ENCODE measurements at places on chromosomes 7 and 10.
A peak's percentile ranks its signal among the peaks of the same experiment; 100 is the strongest.

DNA sequence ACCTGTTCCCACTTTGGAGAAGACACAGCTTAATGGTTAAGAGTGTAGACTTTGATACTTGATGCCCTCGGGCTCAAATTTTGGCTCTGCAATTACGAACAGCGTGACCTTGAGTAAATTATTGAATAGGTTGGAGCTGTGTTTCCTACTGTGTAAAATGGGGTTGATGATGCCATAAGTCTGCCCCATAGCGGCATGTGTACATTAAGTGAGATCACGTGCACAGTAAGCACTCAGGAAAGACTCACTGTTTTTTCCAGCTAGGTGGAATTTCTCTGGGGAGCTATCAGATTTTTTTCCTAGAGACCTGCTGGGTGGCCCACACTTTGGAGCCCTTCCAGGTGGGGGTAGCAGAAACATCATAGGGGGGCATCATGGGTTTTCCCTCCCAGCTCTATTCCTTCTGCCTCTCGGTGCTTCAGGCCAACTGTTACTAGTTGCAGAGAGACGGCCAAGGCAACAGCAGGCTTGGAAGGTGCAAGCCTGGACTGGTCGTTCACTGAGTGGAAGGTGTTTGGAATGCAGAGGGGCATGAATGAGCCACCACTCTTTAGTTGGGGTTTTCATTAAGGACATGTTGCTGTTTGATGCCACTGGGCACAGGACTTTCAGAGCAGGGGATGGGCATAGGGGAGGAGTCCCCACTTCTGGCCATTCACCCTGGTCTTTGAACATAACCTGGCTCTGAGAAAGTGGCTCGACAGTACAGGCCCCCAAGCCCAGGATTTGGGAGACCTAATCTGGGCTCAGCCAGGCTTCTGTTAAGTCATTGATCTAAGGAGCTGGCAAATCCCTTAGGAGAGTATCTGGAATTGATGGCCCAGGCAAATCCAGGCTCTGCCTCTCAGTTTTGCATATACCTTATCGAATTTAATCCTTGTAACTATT, 64.0 kb downstream of the SYPL1 start:
- no peak for DNase-seq

DNA sequence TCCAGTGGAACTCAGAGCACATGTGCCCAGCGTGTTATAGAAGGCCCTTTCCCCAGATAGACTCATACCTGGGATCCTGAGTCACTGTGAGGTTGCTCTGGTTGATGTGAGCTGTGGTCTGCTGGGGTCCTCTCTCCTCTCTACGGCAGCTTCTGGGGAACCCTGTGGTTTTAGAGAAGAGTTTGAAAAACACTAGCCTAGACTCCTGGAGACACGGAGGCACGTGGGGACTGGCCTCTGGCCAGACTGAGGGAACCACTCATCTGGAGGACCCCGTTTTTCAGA, 10.3 kb downstream of the ZNF775 start:
- DNase-seq: no peak

GRCh38 chr10:14326581-14326980, 4.1 kb downstream of the FRMD4A start:
- DNase-seq: no peak

DNA sequence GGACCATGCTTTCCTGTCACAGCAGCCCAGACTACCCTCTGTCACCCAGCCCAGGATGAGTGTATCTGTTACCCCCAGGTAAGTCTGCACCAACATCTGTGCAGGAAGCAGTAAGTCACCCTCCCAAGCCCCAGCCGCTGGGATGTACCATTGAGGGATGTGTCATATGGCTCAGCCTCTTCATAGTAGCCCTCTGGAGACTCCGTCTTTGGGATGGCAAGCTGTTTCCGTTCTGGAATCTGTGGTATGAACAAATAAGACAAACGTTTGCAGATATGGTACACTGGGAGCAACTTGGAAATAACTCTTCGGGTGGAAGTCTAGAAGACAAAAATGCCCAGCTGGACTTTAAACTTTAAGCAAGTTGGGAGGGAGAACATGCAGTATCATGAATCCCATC, 81.3 kb downstream of the AFAP1L2 start:
- no peak for DNase-seq

GRCh38 chr10:373526-374309, 238.5 kb downstream of the ZMYND11 start:
- DNase-seq: no peak

GRCh38 chr10:43884501-43885105, 235.9 kb upstream of the ZNF32 start:
- no peak for DNase-seq

GRCh38 chr7:108415821-108416536, 40.3 kb downstream of the NRCAM start:
- no peak for DNase-seq

GRCh38 chr7:50632561-50633413, 67.6 kb upstream of the DDC start:
- DNase-seq: peak; percentile 33

DNA sequence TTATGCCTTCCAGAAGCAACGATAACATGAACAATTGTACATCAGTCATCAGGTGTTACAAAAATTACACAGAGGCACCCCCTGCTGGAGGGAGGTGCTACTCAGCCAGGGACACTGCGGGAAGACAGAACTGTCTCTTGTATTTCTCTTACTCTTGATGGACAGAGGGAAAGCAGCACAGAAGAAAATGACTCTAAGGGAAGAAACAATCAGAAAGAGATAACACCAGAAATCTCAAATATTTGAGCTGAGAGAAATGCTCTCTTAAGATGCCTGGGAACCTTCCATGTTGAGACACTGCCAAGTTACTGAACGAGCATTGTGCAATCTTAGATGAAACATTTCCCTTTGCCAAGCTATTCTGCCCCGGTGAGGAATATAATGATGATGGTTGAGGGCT, 227.6 kb upstream of the NPSR1 start:
- DNase-seq: no peak

DNA sequence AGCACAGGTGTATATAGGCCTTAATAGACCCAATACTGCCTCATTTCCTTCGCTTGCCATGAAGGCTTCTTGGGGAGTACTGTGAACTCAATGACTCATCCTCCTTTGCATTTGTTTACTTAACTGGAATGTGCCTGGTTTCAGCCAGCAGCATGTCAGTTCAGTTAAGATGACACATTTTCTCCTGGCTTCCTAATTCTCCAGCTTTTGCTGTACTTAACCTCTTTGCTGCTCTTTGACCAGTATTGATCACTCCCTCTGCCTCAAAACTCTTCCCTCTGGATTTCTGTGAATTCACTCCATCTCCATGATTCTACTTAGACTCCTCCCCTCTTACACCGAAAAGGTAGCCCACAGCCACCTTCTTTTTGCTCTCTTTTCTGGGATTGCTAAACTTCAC, 135.7 kb downstream of the MAGI2 start:
- no peak for DNase-seq

Data from stimulated activated CD4-positive, alpha-beta T cell treated with anti-CD3 and anti-CD28 coated beads, Interleukin-2, amount 100 ng/mL, for 4 hours (primary cell).